ENCODE measurements at places on chromosomes 12 and 14.

DNA sequence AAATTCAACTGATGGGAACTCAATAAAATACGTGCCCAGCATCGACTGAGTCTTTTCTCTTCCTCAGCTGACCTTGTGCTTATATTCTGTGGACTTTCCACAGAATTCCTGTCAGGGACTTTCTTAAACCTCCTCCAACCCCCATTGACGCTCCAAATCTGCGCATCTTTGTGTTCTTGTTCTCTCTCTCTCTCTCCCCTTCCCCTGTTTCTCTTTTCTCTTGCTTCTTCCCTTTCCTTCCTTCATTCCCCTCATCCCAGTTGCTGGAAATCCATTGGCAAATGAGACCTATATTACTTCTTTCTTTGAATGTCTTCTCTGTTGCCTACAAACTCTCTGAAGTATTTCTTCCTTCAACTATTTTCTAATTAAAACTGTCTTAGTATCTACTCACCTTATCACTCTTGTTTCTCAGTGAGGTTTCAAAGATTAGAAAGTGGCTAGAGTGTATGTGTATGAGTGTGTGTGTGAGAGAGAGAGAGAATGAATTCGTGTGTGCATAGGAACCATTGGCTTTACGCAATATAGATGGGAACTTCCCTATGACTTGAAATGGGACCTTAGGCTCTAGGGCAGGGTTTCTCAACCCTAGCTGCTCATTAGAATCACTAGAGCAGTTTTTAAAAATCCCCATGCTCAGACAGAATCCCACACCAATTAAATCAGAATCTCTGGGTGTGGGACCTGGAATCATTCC is 41.8 kb upstream of the DHRS7 start:
- no peak for DNase-seq

- DNase-seq, result no peak
Measured at GRCh38 chr12:92105676-92106075, 40.0 kb downstream of the BTG1 start.

DNA sequence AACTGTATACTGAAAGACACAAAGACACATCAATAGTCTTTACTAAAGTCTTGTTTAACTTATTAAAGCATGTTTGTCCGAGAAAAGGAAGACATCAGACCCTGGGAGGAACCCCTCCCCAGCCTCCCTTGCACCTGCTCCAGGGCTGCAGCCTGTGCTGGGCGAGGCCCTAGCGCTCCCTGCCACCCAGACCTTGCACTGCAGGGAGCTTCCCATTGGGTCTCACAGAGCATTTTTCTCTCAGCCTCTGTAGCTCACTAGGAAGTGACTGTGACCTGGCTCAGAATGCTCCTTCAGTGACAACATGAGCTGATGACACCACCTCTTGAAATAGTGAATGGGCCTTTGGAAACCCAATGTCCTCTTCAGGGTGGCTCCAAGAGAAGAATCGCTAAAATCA is 461.2 kb downstream of the TMEM121 start:
- no peak for DNase-seq

- DNase-seq, result no peak
Measured at GRCh38 chr12:73262788-73263381, 990.7 kb downstream of the TRHDE start.

DNA sequence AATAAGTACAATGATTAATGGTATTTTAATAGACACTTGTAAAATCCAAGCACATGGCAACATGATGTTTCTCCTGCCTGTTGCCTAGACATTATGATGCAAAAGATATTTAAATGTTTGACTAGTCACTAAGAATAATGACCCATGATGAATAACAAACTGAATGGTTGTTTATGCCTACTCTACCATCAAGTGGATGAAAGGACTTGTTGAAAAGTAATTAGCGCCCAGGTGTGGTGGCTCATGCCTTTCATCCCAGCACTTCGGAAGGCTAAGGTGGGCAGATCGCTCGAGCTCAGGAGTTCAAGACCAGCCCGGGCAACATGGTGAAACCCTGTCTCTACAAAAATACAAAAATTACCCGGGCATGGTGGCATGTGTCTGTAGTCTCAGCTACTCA is 30.7 kb downstream of the KIF21A start:
- no peak for DNase-seq

GRCh38 chr12:11564984-11565651 is 84.4 kb upstream of the ETV6 start:
- DNase-seq, result no peak

DNA sequence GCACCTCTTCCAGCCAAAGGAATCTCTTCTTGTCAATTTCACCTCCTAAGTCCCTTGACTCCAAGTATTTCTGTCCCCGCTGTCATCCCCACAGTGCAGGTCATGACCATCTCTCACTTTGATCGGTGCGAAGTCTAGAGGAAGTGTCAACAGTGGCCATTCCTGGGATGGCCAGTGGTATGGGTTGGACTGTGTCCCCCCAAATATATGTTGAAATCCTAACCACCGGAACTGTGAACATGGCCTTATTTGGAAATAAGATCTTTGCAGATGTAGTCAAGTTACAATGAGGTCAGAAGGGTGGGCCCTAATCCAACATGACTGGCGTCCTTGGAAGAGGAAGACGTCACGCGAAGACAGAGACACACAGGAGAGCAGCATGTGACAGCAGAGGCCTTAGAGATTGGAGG is 155.9 kb upstream of the PRMT8 start:
- DNase-seq, result no peak
